Cardiac muscle cell (in vitro differentiated cells and primary cell): ENCODE measurements at places on chromosomes 1 and 21. TPM values are rescaled to one million over a fixed set of nuclear protein-coding genes. Genes with fewer than 3 reads are reported as not detected.
A peak's percentile ranks its signal among the peaks of the same experiment; 100 is the strongest.

- H3K27me3 ChIP-seq = no peaks in the 10 kb centered on the region
- no peaks in the 10 kb centered on the region for H3K36me3 ChIP-seq
- no peaks in the 10 kb centered on the region for H3K4me1 ChIP-seq
- no peak overlapping the region for H3K27ac ChIP-seq
- peak; percentile 26 for DNase-seq
Observed at GRCh38 chr1:189859385-189859977, 618.2 kb downstream of the BRINP3 start.

DNA sequence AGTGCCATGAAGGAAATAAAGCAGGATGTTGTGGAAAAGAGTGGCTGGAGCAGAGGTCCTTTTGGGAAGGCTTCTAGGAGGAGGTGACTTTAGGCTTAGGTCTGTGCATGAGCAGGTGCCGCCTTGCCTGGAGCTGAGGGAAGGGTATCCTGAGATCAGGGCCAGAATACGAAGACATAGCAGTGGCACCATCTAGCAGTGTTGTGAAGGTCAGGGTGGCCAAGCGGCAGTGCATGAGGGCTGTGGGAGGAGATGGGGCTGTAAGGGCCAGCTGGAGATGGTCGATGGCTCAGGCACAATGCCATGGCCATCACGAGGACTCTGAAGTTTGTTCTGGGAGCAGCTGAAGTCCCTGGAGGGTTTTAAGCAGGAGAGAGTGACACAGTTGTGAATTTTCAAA lies 219.5 kb downstream of the PTPRU start:
- DNase-seq = no peak
- no peaks in the 10 kb centered on the region for H3K36me3 ChIP-seq
- H3K4me3 ChIP-seq = no peak overlapping the region
- H3K27ac ChIP-seq = no peak overlapping the region

DNA sequence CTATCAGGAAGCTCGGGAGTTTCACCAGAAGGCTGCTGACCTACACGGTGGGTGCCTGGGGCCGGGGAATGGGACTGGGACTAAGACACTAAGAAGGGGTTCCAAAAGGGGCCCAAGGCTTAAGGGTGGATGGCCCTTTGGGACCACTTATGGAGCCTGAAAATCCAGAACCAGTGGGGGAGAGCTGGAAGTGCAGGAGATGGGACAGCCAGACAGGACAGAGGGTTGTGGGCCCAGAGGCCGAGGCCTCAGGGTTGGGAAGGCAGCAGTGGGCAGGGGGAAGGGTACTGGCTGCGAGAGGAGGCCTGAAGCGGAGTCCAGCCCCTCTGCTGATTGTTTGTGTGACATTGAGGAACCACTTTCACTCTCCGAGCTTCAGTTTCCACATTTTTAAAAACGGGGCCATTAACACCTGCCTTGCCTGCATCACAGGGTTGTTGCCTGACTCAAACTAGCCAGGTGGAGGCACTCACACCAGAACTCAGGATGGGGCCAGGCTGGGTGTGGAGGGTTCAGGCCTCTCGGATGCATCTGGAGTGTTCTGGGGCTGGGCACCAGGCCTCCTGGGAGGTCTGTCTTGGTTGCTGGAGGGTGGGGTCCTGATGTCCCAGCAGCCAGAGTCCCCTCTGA lies 3.0 kb downstream of the TTC24 start:
- DNase-seq = no peak
- H3K36me3 ChIP-seq = no peaks in the 10 kb centered on the region

GRCh38 chr1:193448682-193449461 lies 262.5 kb upstream of the B3GALT2 start:
- H3K4me3 ChIP-seq = no peak overlapping the region
- H3K36me3 ChIP-seq = no peaks in the 10 kb centered on the region
- H3K4me1 ChIP-seq = peaks cover 8% of the 10 kb centered on the region
- peak; percentile 27 for DNase-seq

TEDDM1 gene
- not detected in 2 replicates for total RNA-seq

KCTD3 gene
- 26.6 and 40.8 TPM in 2 replicates for total RNA-seq
